ENCODE measurements at places on chromosomes 5 and 9. TPM values are rescaled to one million over a fixed set of nuclear protein-coding genes. Genes with fewer than 3 reads are reported as not detected.

GRCh38 chr5:101364469-101364868 lies 461.4 kb upstream of the ST8SIA4 start:
- no peak for DNase-seq

DNA sequence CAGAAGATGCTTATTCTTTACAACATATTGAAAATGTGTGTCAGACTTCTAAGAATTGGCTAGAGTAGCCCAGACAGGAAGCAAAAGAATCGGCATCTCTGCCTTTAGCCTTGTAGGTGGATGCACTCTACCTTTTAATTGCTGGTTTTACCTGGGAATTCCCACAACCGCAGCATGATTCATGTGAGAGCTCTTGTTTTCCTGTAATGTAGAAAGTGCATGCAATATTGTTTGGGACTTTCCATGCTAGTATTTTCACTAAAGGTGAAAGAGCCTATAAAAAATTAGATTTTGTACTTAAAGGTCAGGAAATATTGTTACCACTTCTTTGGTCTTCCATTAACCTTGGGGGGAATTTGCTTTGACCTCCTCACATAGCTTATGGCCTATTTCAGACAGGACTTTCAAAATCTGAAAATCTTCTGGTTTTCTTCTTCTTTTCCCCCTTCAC lies 89.8 kb downstream of the NTRK2 start:
- DNase-seq: no peak

- no peak for DNase-seq
Observed at GRCh38 chr5:98458004-98458403, 315.5 kb upstream of the RGMB start.

DNA sequence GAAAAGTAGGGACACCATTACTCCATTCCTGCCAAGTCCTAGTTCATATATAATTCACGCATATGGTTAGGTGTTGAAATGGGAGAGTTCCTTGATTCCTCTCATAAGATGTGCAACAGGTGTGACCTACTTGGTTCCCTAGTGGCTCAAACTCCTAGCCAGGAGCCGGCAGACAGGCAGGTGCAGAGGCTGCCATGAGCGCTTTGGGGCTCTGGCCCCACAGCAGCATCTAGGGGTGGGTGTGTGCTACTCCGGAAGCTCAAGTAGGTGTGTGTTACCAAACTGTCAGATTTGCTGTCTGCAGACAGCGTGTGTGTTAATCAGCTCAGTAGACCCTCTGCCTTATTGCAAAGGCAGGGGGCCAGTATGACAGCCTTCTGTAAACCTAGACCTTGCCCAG lies 1652.4 kb upstream of the ACO1 start:
- DNase-seq: no peak

DNA sequence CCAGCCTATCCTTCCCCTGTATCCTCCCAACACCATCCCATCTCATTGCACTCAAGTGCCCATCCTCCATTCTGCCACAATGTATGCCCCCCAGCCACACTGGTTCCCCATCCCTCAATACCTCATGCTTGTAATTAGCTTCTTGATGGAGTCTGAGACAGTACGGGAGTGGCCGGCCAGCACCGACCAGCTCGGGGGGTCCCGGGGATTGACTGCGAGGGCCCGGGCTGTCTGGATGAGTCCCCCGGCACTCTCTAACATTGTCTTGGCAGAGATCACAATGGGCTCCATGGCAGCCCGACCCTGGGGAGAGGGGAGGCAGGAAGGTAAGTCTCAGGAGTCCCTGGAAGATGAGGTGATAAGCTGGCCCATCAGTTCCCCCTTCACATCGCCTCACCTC lies 17.2 kb upstream of the TPM2 start:
- DNase-seq: no peak

- no peak for DNase-seq
Observed at GRCh38 chr5:159392871-159393270, 62.6 kb upstream of the IL12B start.

DNA sequence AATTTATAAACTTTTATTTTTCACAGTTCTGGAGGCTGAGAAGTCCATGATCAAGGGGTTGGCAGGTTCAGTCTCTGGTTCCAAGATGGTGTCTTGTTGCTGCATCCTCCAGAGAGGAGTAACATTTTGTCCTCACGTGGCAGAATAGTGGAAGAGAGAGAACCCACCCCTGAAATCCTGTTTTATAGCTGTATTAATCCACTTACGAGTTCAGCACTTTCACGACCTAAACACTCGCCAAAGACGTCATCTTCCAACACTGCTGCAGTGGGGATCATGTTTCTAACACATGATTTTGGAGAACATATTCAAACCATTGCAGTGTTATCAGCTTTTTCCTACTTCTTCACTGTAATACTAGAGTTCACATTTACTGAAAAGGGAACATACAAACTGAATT lies 233.0 kb upstream of the ATP10B start:
- no peak for DNase-seq

DNA sequence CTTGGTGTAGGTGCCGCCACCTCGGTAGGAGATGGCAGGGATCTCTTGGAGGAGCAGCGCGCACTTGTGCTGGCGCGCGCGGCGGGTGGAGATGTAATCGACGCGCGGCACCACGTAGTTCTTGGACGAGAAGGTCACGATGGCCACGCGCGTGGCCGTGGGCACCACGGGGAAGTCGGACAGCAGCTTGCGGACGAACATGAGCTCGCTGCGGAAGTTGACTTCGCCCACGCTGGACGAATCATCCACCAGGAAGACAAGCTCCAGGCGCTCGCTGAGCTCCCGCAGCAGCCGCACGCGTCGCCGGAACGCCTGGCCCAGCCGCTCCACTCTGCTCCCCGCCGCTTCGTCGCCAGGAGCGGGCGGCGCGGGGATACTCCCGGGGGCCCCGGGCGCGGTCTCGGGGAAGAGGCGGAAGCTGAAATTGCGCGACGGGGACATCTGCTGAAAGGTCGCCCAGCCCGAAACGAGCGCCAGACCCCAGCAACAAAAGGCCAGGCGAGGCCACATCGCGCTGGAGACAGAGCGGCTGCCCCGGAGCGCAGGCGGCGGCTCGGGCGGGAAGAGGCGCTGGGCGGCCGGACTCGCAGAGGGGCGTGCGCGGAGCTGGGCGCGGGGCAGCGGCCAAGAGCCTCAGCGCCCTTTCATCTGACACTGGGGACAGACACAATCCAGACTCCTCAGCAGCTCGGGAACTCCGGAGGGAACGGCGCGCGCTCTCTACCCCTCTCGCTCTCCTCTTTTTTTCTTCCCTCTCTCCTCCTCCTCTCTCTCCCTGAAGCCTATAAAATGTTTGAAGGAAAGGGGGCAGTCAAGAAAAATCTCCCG lies at the start of gene SVEP1:
Gene SVEP1, minus strand, starts transcription at position 708 of the 828 bp plus-strand sequence. Its CDS starts 198 bp downstream, at position 510.
- DNase-seq: no peak

- DNase-seq: no peak
Observed at GRCh38 chr5:151562019-151562707, 29.0 kb downstream of the FAT2 start.

DNA sequence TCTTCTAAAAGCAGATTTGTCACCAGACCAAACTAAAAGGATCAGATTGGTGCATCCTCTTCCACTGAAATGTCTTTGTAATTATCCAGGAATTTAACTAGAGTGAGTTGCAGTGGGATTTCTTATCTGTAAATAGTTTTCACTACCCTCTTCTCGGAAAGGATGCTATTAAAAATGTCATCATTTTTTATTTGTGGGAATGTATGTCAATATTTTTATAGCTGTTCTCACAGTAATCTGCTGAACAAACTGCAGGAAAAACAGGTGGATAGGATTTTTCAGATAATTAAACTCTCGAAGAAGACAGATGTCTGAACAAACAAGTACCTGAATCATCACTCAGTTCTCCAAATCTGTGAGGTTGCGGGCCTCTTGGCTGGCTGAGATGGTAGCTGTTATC lies 62.7 kb downstream of the RAB14 start:
- no peak for DNase-seq

GRCh38 chr5:131285703-131286399 lies 22.0 kb downstream of the CDC42SE2 start:
- no peak for DNase-seq

- DNase-seq: no peak
Observed at GRCh38 chr5:18686253-18686652, 1052.0 kb downstream of the TAF11L14 start.

GRCh38 chr9:76868897-76869296 lies 37.0 kb downstream of the PRUNE2 start:
- DNase-seq: no peak

- no peak for DNase-seq
Observed at GRCh38 chr5:116343961-116344360, 230.7 kb downstream of the SEMA6A start.

DNA sequence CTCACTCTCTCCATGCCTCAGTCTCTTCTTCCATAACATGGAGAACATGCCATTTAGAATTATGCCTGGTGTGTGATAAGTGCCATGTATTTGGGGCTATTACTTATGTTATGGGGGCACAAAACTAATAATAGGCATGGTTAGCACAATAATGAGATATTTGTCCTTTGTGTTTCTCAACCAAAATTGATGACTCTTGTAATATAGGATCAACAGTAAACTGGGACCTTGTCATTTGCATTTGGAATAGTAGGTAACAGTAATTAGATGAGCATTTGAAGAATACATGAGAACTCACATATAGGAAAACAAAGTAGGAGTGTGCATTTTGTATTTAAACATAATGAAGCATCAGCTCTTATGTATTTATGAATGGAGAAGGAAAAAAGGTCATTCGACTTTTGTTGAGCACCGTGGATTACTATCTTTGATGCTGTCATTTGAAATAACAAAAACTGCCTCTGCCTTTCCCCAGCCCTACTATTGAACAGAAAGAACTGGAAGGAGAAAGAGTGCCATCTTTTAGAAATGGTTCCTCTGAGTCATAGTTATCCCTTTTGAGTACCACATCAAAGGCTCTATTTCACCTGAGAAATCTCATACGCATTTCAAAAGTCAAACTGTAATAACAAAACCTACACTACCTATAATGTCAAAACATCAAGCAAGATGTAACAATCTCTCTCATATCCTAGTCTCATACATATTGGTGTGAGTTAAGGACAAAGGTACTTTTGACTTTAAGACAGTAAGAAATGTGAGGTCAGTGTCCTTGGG lies 655.2 kb downstream of the PDE4D start:
- no peak for DNase-seq

DNA sequence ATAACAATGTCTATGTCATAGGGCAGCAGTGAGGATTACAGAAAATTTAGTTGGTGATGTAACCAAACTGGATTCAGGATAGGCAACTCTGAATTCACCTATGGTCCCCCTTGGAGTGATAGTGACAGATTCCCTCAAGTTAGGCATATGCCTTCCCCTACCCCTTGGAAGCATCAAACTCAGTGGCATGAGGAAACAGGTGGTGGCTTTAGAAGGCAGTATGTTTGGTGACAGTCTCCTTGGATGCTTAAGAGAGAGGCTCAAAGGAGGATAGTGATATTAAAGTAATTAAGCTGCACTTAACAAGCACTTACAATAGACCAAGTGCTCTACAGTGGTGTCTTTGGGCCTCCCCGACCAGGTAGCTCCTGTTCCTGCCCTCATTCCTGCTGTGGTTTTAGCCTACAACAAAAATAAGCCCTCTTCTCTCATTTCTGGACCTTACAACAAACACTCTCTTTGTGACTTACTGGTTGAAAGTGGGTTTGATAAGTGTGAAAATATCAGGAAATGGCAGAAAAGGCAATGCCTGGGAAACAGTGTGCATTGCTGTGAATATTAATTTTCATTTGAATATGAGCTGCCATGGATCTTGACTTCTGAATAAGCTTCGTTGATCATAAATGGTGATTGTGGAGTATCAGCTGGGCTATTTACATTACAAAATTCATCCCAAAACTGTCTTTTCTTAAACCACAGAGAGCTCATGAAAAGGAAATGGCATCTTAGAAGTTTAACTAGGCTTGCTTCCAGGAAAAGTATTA lies 29.2 kb downstream of the NR4A3 start:
- DNase-seq: no peak

TTLL11 gene
- total RNA-seq: 5.2 TPM

ZFP37 gene
- total RNA-seq: 1.6 TPM

QRFP gene
- total RNA-seq: not detected

AQP7 gene
- 2.2 TPM for total RNA-seq

FBLL1 gene
- not detected for total RNA-seq

Data from OCI-LY7 (cell line).